ENCODE measurements at places on chromosomes 16 and 17. TPM values are rescaled to one million over a fixed set of nuclear protein-coding genes. Genes with fewer than 3 reads are reported as not detected.

Gene MAP2K6
- under 0.01 TPM for total RNA-seq

- H3K36me3 ChIP-seq: no peaks in the 10 kb centered on the region
- no peak overlapping the region for H3K27ac ChIP-seq
- DNase-seq: no peak
- H3K4me3 ChIP-seq: no peak overlapping the region
- no peaks in the 10 kb centered on the region for H3K27me3 ChIP-seq
Observed at GRCh38 chr17:67063141-67063540, 18.8 kb downstream of the CACNG1 start.

Gene IKZF3
- not detected for total RNA-seq

GRCh38 chr17:8332688-8333087 lies 7.0 kb upstream of the ODF4 start:
- H3K4me3 ChIP-seq: no peak overlapping the region
- DNase-seq: no peak
- H3K27ac ChIP-seq: no peak overlapping the region

DNA sequence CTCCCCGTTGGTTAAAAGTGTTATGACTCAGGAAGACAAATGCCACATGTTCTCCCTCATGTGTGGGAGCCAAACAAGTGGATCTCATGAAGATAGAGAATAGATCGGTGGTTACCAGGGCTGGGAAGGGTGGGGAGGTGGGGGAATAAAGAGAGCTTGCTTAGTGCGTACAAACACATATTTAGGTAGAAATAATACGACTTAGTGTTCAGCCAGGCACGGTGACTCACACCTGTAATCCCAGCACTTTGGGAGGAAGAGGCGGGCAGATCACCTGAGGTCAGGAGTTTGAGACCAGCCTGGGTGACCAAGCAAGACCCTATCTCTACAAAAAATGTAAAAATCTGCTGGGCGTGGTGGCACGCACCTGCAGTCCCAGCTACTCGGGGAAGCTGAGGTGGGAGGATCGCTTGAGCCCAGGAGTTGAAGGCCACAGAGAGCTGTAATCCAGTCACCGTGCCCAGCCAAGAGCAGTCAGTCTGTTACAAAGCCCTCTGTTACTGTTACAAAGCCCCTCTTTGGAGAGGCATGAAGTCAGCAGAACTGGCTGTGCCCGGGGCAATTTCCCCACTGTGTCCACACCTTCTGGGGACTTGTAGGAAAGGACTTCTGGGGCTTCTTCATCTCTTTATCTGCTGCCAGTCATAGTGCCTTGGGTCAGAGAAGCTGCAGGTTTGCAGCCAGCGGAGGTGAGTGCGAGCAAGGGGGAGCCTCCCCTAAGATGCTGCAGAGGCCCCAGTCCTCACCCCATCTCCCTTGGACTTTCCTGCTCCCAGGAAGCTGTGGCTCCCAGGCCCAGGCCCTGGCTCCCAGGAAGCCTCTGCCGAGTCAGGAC lies 4.3 kb upstream of the ALDH3A1 start:
- peak overlapping the region; percentile 94 for H3K27ac ChIP-seq
- no peaks in the 10 kb centered on the region for H3K27me3 ChIP-seq
- H3K4me3 ChIP-seq: no peak overlapping the region
- peaks cover 27% of the 10 kb centered on the region for H3K4me1 ChIP-seq
- H3K36me3 ChIP-seq: no peaks in the 10 kb centered on the region
- peak; percentile 17 for DNase-seq

- H3K4me3 ChIP-seq: peak overlapping the region; percentile 20
- peaks cover 59% of the 10 kb centered on the region for H3K36me3 ChIP-seq
- no peaks in the 10 kb centered on the region for H3K27me3 ChIP-seq
Observed at GRCh38 chr17:50189550-50190292, 11.7 kb downstream of the COL1A1 start.

DNA sequence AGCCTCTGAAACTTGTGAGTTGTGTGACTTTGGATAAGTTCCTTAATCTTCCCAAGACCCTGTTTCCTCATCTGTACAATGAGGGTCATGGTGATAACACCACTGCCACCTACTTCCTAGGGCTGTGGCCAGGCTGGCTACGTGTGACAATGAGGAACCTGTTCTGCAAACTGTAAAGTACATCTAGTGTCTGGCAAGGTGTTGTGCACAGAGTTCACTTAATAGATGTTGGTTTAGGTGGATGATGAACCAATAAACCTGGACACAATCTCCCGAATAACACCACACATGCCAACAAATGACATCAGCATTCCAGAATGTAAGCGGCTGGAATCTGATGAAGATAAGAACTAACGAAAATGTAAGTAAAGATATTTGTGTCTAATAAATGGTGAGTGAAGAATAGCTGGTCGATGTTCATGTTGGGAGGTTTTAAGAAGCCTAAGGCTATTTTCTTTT lies 82.3 kb downstream of the MARCHF10 start:
- no peak overlapping the region for H3K4me3 ChIP-seq
- DNase-seq: no peak
- no peaks in the 10 kb centered on the region for H3K27me3 ChIP-seq
- no peaks in the 10 kb centered on the region for H3K36me3 ChIP-seq
- H3K4me1 ChIP-seq: no peaks in the 10 kb centered on the region
- no peak overlapping the region for H3K27ac ChIP-seq

DNA sequence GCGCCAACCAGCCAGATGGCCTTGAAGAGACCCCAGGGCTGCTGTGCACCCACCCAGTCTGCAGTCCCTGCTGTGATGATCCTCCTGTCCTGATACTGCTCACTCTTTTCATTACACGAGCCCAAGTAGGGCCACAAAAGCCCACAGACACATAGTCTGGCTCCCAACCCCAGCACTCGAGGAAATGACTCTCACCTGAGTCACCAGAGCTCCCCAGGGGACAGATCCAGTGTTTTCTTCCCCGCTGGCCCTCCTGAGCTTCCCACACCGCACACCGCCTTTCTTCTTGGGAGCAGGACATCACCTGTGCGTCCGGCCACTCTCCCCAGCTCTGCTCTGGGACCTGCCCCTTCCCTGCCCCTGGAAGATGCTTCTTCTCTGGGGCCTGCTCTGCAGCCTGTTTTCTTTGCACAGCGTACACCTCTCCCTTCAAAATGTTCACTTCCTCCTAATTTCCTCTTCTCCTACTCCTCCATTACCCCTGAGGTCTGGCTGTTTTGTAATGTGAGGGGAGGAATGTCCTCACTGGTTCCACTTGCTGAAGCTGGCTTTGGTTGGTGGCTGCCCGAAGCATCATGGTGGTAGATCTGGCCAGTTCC lies 2.0 kb upstream of the SCN4A start:
- H3K4me3 ChIP-seq: no peak overlapping the region
- H3K27ac ChIP-seq: peak overlapping the region; percentile 26
- peak; percentile 89 for DNase-seq
- H3K4me1 ChIP-seq: peaks cover 13% of the 10 kb centered on the region
- no peaks in the 10 kb centered on the region for H3K36me3 ChIP-seq
- no peaks in the 10 kb centered on the region for H3K27me3 ChIP-seq

Gene CCDC154
- total RNA-seq: not detected

GRCh38 chr16:47780213-47780875 lies 319.2 kb downstream of the PHKB start:
- no peaks in the 10 kb centered on the region for H3K27me3 ChIP-seq
- H3K4me1 ChIP-seq: peaks cover 7% of the 10 kb centered on the region
- peak overlapping the region; percentile 59 for H3K4me3 ChIP-seq

DNA sequence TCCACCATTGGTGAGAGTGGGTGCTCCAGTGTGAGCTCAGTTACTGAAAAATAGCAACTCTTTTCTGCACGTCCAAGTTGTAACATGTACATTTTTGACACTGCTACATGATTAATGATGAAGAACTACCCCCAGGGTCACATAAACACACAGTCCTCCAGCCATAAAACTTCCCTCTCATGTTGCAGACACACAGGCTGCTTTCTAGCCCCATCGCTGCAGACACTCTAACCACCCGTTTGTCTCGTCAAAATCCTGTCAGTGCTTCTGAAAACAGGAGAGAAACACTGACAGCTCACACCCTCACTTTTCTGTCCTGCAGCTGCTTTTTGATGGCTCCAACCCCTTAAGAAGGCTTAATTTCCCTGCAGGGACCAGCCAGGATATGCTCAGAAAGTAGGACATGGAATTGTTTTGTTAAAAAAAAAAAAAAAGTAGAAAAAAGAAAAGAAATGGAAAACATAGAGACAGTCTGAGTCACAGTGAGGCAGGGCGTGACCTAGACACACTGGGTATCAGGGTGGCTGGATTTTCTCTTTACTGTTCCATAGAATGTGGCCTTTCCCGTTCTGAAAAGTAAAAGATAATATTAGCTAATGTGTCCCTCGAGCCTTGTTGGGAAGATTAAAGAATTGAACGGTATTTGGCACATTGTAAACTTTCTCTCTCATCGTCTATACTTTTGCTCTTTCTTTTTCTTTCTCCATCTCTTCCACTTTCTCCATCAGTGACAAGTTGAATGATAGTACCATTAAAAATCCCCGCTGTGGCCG lies 20.7 kb upstream of the CCL5 start:
- no peaks in the 10 kb centered on the region for H3K27me3 ChIP-seq
- no peaks in the 10 kb centered on the region for H3K36me3 ChIP-seq
- H3K4me3 ChIP-seq: no peak overlapping the region
- no peaks in the 10 kb centered on the region for H3K4me1 ChIP-seq

DNA sequence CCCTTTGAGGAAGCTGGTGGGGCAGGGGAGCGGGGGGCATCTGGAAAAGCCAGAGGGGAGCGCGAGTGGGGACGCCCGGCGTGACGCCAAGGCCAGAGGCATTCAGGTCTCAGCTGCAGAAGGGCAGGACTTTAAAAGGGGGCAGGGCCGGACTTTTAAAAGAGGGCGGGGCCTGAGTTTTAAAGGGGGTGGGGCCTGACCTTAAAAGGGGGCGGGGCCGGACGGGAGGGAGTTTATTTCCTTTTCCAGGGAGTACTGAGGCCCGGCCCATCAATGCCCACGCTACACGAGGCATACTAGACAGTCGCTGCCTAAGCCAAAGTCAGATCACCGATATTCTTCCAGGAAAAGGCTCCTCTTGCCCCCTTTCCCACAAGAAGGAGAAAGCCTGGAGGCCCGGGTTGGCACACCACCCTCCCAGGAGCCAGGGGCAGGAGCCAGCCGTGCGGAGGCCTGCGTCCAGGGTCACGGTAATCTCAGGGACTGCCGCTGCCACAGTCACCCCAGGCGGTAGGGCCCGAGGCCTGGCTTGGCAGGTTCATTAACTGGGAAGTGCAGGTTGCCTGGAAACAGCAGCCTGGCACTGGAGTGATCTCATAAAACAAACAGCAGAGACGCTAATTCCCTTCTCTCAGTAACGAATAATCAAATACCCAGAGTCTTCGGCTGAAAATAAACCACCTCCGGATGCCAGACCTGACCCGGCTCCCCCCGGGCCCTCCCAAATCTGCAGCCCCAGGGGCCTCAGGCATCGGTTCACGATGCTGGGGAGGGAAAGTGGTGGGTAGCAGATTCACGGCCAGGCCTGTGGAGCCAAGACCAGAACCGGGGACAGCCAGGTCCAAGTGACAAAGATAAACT lies 90.7 kb downstream of the TIMM22 start:
- no peaks in the 10 kb centered on the region for H3K36me3 ChIP-seq
- peak overlapping the region; percentile 24 for H3K27ac ChIP-seq
- peak; percentile 67 for DNase-seq
- no peak overlapping the region for H3K4me3 ChIP-seq
- H3K4me1 ChIP-seq: 0 out of 2 replicates have a peak, but pooled peaks cover under 1% of the 10 kb centered on the region
- H3K27me3 ChIP-seq: no peaks in the 10 kb centered on the region

DNA sequence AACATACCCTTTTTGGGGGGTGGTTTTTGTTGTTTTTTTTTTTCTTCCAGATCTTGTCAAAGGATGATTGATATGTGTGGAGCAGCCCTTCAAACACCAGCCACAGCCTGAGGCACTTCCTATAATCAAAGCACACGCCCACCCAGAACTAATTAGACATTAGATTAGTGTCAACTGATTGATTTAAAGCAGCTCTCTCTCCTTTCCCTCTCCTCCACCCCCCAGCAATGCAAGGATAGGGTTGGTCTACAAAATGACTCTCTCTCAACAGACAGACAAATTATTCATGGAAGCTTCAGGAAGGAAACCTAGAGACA lies 250.3 kb upstream of the SOX9 start:
- no peak for DNase-seq
- no peak overlapping the region for H3K4me3 ChIP-seq
- no peak overlapping the region for H3K27ac ChIP-seq

Gene PKMYT1
- total RNA-seq: 11.0 TPM

GRCh38 chr16:13332713-13333255 lies 431.4 kb downstream of the SHISA9 start:
- no peaks in the 10 kb centered on the region for H3K27me3 ChIP-seq
- DNase-seq: no peak
- H3K4me1 ChIP-seq: no peaks in the 10 kb centered on the region
- H3K36me3 ChIP-seq: no peaks in the 10 kb centered on the region
- H3K4me3 ChIP-seq: no peak overlapping the region
- no peak overlapping the region for H3K27ac ChIP-seq

- no peaks in the 10 kb centered on the region for H3K27me3 ChIP-seq
- peaks cover 16% of the 10 kb centered on the region for H3K4me1 ChIP-seq
- no peak for DNase-seq
- H3K4me3 ChIP-seq: no peak overlapping the region
- no peaks in the 10 kb centered on the region for H3K36me3 ChIP-seq
Observed at GRCh38 chr17:65727246-65727645, 165.8 kb upstream of the AXIN2 start.

Gene PRR29
- total RNA-seq: not detected

Gene ACSF2
- total RNA-seq: 8.6 TPM

Gene TERB1
- not detected for total RNA-seq

DNA sequence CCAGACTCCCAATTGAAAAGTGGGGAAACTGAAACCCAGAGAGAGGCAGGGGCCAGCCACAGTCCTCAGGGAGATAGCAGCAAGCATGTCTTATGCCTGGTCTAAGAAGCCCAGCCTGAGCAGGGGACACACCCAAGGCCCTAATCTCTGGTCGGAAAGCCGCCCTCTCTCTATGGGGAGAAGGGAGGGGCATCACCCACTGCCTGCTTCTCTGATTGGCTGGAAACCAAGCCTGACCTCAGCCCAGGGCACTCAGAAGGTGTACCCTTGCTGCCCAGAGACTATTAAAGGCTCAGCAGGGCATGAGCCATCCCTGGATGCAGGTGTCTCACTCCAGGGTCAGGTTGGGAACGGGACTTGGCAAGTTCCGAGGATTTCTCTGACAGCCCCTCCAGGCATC lies 5.7 kb upstream of the KRT13 start:
- H3K27ac ChIP-seq: no peak overlapping the region
- no peaks in the 10 kb centered on the region for H3K27me3 ChIP-seq
- no peak overlapping the region for H3K4me3 ChIP-seq
- no peak for DNase-seq

GRCh38 chr17:42406615-42407288 lies 16.3 kb downstream of the CAVIN1 start:
- peaks cover 71% of the 10 kb centered on the region for H3K4me1 ChIP-seq
- DNase-seq: peak; percentile 40
- H3K4me3 ChIP-seq: peak overlapping the region; percentile 27
- peaks cover 26% of the 10 kb centered on the region for H3K36me3 ChIP-seq
- H3K27me3 ChIP-seq: no peaks in the 10 kb centered on the region

- H3K4me3 ChIP-seq: no peak overlapping the region
- no peak overlapping the region for H3K27ac ChIP-seq
- H3K4me1 ChIP-seq: peaks cover 17% of the 10 kb centered on the region
- DNase-seq: no peak
Observed at GRCh38 chr16:4321286-4322120, 5.6 kb downstream of the GLIS2 start.
